ENCODE measurements at places on chromosomes 2 and 18.

DNA sequence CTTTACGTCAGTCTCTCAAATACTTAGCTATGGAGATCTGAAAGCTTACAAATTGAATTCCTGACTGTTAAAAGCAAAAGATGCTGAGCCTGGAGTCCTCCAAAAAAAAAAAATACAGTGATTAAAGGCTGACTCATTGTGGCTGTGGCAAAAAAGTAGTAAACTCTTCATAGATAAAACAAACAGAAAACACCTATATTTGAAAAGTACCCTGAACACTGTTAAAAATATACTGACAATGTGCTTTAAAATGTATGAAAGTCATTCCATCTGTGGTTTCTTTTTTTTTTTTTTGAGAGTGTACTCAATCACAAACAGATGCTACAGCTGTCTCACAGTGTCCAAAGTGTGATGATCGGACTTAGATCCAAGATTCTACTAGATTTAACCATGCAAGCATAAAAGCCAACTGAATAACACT is 267.6 kb upstream of the CYP26B1 start:
- no peak for DNase-seq

- DNase-seq, result no peak
These were observed 144.6 kb downstream of the CABLES1 start for GRCh38 chr18:23279931-23280330.

DNA sequence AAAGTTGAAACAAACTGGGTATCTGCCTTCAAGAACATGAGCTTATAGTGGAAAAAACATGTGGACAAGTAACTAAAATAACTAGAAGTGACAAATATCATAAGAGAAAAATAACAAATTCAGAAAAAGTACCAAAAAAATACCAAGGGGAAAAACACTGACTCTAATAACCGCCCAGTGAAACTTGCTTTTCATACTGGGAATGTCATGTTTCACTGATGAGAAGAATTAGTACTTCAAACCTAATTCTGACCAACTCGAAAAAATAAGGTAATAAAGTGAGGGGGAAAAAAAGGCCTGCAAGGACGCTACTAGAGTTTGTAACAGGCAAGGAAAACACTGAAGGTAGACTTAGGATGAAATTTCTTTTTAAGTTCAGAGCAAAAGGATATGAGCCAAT is 83.6 kb downstream of the RTTN start:
- DNase-seq, result no peak

DNA sequence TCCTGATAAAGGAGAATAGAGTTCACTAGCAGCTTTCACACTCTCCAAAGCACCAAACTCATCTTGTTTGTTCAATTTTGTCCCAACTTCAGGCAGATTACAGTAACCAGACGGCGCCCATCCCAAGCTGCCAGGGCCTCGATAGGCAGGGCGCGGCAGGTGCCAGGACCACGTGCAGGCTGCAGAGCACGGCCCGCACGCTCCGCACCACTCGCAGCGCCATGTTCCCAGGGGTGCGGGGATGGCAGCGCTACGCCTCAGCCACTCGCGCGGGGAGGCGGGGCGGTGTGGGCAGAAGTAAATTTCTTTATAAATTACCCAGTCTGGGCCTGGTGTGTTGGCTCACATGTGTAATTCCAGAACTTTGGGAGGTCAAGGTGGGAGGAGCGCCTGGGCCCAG is 30.3 kb upstream of the INO80D start:
- DNase-seq, result no peak

DNA sequence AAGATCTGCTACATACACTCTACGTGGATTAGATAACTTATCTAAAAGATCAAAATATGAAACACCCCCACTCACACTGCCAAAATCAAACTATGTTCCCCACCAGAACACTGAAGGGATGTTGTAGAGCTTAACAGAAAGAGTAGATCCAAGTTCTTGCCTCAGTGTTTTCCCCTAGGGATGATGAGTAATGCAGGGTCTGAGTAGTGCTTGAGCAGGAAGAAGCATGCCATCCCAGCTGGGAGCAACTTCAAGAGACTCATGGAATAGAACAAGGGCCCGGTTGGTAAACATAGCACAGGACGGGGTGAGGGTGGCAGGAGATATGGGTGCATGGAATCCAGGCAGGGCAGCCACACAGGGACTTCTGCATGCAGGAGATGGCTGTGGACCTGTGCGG is 74.3 kb downstream of the SNTG2 start:
- no peak for DNase-seq

DNA sequence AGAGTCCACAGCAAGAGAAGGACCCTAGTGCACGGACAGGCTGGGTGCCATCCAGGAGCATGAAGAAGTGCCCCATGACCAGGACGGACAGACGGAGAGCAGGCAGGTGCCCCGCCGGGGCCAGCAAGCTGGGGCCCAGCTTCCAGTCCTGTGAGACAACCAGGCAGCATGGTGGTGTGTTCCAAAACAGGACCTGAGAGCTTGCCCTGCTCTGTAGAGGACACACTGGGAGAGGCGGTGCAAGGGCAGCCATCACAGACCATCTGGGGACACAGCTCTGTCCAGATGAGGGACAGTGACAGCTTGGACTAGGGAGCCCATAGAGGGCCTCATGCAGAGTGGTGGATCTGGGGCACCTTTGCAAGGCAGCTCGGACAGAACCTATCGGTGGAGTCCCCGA is 279.8 kb downstream of the EIPR1 start:
- DNase-seq, result no peak

GRCh38 chr18:6682437-6683111 is 46.9 kb upstream of the ARHGAP28 start:
- DNase-seq, result no peak

DNA sequence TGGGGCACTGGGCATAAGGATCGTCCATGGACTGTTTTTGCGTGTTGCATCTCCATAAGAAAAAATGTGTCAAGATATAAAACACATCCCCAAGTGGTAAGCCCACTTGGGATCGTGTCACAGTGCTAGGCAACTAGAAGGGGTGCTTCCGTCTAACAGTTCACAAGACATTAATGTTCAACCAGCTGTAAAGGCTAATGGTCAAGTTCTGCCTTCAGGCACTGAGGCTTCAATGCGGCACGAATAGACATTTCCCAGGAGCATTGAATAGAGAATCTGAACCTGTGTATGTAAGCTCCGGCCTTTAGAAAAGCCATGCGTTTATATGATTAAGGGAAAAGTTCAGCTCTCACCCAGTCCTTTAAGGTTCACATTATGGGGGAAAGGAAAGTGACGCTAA is 42.0 kb downstream of the ABHD3 start:
- no peak for DNase-seq

DNA sequence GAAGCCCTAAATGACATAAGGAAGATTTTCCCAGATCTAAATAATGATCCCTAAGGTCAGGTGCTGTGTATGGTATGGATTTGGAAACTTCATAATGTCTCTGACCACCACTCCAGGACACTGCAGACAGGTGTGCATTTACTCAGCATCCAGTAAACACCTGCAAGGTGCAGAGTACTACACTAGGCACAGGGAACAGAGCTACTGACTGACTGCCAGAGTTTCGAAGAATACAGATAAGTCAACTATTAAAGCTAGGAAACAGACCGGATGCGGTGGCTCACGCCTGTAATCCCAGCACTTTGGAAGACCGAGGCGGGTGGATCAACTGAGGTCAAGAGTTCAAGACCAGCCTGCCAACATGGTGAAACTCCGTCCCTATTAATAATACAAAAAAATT is 65.0 kb downstream of the ATP8B1 start:
- DNase-seq, result no peak

DNA sequence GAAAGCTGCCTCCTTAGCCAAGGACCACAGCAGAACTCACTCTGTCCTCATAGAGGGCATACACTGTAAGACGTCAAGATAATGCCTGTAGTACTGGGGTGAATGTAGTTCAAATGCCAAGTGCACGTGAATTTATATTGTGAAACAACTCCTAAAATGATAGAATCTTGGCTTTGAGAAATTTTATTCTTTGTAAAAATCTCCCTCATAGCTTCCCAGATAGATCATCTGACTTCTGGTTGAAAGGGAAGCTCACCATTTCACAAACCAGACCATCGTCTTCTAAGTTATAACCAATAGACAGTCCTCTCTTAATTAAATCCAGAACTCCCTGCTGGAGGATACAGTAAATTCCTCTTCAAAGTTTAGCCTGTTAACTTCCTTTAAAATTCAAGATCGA is 110.9 kb upstream of the MSTN start:
- no peak for DNase-seq

GRCh38 chr2:26942543-26943295 is 27.7 kb upstream of the MAPRE3 start:
- DNase-seq, result no peak

GRCh38 chr18:54157646-54158385 is 66.7 kb downstream of the MBD2 start:
- DNase-seq, result no peak

- no peak for DNase-seq
These were observed 15.9 kb upstream of the SIX3 start for GRCh38 chr2:44925561-44926136.

DNA sequence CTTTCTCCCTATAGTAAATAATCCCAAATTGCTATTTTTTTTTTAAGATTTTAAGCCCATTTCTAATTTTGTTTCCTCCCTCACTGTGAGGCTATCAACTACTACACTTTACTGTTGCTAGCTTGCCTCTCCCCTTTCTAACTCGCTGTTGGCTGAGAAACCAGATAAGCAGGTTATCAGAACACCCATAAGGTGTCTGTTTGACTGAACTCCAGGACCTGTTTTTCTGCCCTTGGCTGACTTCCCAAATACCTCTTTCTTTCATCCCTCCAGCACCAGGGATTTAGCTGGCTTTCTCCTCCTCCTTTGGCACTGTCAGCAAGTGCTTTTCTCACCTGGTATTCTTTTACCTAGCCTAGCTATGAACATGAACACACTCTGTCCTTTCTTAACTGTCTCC is 11.1 kb downstream of the TRAK2 start:
- DNase-seq, result no peak

GRCh38 chr2:70806620-70807019 is 13.8 kb downstream of the CLEC4F start:
- no peak for DNase-seq

DNA sequence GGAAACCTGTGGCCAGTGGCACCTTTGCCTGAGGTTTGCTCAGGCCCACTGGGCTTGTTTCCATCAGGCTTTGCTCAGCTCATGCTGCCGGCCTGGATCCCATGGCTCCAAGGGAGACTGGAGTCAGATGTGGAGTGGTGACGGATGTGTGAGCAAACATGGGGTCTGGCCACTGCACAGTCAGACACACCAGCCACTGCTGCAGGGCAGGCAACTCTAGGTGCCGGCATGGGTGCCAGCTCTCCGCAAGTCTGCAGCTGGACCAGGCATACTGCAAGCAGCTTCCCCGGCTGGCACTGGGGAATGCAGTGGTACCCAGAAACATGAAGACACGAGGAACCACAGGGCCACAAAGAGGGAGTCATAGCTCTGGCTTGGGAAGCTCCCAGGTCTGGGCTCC is 37.4 kb downstream of the TDRD15 start:
- no peak for DNase-seq

GRCh38 chr2:188478724-188479123 is 187.1 kb downstream of the GULP1 start:
- no peak for DNase-seq

DNA sequence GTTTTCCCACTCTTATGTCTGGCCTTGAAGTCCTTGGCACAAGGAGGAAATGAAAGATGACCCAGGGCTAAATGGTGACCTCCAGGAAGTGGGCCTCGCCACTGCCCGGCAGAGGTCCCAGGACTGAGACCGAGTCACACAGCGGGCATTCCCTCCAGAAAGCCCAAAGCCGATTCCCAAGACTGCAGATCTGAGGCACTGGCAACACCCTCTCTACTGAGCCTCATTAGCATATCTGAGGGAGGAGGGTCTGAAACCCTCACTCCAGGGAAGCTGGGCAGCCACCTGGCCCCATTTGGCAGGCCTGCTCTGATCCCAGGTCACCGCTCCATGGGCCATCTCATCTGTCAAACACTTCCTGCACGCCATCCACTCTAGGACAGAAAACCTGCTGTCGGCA is 29.1 kb downstream of the FAM178B start:
- DNase-seq, result no peak

DNA sequence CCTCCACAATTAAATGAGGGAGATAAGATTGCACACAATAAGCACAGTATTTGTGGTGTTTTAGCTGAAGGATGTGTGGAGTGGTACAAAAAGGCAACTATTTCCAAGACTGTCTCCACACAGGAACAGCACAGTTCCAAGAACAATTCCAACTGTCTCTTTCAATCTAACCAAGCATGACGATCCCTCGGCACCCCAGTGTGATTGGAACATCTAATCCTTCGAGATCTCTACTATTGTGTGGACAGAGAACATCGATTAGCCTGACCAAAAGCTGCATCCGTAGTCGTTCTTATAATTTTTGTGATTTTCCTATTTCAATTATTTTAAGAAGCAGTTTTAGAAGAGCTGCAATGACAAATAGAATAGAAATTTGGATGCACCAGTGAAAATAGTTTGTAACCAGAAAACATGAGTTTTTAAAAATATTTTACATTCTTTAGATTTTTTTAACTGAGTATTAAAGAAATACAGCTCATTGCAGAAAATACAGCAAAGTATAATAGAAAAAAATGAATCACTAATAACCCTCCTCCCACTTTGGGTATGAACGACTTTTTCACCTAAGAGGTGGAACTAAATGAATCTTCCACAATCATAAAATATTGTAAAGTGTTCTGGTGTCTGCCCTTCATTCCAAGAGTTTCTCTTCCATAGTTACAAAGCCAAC is 76.4 kb upstream of the CABLES1 start:
- no peak for DNase-seq

GRCh38 chr2:26469092-26469710 is 8.7 kb downstream of the OTOF start:
- peak; percentile 21 for DNase-seq

GRCh38 chr2:185035906-185036305 is 437.6 kb downstream of the ZNF804A start:
- DNase-seq, result no peak

- peak; percentile 4 for DNase-seq
These were observed 43.0 kb upstream of the SLC1A4 start for GRCh38 chr2:64945973-64946768.

DNA sequence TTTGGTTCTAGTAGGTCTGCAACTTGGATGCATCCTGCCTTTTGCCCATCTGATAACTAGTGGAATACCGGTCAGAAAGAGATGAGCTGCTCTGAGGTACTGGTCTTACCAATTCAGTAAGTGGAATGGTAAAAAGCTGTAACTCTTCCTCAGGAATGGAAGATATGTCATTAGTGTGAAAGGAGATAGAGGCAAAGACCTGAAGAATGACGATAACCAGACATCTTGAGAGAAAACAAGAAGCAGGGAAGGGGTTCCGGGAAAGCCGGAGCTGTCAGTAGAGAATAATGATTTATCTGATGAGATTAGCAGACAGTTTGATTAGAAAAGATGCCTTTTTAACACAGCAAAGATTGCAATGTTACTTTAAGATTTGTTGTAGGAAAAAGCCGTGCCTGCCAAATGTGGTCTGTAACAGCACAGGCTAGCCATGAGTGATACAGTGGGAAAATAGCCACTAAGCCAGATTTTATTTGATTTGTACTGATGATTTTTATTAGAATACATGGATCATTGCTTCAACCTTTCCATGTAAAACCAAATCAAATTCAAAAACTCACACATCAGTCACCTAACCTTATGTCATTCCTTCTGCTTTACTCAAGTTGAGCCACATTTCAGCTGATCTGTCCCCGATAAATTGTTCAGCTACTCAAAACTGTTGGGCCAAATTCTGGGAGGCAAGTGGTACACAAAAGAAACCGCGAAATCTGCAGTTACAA is 110.0 kb downstream of the TCF4 start:
- no peak for DNase-seq

Data from left renal pelvis (tissue), 4 donors.